ENCODE measurements at places on chromosomes 3 and 15.

- peak; percentile 79 for DNase-seq
These were observed 34.1 kb upstream of the ATG7 start for GRCh38 chr3:11238060-11238459.

GRCh38 chr15:40941068-40941527 lies 12.0 kb downstream of the DLL4 start:
- peak; percentile 9 for DNase-seq

GRCh38 chr3:188185717-188186251 lies 31.8 kb downstream of the LPP start:
- peak; percentile 62 for DNase-seq

DNA sequence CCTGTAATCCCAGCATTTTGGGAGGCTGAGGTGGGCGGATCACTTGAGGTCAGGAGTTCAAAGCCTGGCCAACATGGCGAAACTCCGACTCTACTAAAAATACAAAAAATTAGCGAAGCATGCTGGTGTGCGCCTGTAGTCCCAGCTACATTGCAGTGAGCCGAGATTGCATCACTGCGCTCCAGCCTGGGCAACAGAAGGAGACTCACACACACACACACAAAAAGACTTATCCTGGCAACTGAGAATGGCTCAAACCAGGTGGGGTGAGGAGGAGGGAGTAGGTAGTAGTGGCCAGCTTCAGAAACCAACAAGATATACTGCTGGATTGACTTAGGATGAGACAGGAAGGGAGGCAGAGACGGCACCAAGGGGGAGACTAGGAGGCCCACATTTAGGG lies 53.4 kb upstream of the APEH start:
- no peak for DNase-seq

DNA sequence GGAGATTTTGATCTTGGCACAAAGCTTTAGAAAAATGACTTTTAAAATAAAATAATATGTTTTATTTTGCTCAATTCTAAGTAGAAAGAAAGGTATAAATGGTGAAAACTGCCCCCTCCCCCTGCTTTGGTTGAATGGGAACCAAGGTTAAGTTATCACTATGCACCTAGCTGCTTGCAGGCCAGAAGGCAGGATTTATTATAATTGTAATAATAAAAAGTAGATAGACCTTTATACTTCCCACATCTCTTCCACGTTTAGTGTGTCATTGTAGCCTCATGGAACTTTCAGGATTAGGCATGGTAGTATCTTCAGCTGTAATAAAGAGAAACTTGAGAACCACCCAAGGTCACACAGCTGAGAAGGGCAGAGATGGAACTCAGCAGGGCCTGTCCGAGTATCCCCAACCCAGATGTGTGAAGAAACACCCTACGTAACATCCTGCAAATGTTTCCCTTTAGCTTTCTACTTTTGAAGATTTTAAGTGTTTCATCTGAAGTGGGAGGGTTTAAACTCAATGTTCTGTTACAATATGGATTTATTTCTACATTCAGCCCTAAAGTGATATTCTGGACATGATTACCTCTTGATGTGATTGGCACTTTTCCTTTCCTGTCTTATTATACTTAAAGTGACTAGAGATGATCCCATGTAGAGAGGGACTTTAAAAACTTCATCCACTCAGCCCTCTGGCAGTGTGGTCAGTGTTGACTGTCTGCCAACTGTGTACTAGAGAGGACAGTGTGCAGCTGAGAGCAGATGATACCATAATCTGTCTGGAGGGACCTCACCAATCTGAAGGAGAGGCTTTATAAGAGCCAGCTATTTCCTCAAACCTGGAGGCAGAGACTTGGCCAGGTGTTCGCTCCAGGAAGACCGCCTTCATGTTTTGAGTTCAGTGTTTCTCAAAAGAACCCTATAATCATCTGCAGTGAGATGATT lies 282.5 kb upstream of the TRIM42 start:
- DNase-seq: no peak

DNA sequence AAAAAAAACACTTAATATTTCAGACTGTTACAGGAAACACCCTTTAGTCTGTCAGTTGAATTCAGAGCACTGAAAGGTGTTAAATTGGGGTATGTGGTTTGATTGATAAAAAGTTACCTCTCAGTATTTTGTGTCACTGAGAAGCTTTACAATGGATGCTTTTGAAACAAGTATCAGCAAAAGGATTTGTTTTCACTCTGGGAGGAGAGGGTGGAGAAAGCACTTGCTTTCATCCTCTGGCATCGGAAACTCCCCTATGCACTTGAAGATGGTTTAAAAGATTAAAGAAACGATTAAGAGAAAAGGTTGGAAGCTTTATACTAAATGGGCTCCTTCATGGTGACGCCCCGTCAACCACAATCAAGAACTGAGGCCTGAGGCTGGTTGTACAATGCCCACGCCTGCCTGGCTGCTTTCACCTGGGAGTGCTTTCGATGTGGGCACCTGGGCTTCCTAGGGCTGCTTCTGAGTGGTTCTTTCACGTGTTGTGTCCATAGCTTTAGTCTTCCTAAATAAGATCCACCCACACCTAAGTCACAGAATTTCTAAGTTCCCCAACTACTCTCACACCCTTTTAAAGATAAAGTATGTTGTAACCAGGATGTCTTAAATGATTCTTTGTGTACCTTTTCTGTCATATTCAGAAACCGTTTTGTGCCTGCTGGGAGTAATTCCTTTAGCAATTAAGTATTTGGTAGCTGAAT lies 17.9 kb downstream of the TMEM43 start:
- no peak for DNase-seq

DNA sequence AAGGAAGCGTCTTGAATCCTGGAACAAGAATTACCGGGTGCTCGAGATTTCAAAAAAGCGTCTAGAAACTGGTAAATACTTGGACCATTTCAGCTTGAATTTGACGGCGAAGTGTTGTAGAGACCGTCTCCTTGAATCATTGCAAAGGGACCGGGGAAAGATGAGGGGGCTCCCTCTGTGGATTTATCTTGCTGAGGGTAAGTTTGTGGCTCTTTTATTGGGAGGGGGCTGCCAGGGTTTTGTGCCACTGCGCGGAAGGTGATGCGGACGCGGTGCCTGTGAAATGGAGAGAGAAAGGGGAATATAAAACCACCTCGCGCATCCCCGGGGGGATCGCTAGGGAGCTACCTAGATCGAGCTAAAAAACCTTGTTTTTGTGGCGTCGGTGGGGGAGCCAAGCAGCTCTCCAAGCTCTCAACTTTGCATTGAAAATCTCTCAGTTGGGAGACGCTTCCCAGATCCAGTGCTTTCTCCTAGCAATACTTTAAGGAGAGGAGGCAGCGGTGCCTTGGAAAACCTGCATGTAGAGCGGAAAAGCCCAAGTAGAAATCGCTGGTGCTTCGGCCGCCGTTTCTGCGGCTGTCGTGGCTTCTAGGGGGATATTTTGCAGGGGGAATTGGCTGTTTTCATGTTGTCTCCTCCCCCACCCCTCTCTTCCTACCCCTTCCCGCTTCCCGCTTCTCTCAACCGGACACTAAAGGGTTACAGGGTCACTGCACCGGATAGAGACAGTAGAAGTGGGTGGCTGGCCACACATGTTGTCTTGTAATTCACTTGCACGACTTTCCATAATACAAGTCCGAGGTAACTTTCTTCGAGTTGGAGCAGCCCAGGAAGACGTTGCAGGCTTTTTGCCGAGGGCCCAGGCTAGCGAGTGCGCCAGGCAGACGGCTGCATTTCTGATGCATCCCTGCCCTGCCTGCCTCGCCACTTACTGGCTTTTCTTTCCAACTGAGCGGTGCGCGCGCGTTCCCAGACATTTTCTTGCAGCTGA lies 187.6 kb downstream of the NLGN1 start:
- peak; percentile 84 for DNase-seq

GRCh38 chr15:72034351-72034750 lies 83.6 kb downstream of the MYO9A start:
- DNase-seq: no peak

DNA sequence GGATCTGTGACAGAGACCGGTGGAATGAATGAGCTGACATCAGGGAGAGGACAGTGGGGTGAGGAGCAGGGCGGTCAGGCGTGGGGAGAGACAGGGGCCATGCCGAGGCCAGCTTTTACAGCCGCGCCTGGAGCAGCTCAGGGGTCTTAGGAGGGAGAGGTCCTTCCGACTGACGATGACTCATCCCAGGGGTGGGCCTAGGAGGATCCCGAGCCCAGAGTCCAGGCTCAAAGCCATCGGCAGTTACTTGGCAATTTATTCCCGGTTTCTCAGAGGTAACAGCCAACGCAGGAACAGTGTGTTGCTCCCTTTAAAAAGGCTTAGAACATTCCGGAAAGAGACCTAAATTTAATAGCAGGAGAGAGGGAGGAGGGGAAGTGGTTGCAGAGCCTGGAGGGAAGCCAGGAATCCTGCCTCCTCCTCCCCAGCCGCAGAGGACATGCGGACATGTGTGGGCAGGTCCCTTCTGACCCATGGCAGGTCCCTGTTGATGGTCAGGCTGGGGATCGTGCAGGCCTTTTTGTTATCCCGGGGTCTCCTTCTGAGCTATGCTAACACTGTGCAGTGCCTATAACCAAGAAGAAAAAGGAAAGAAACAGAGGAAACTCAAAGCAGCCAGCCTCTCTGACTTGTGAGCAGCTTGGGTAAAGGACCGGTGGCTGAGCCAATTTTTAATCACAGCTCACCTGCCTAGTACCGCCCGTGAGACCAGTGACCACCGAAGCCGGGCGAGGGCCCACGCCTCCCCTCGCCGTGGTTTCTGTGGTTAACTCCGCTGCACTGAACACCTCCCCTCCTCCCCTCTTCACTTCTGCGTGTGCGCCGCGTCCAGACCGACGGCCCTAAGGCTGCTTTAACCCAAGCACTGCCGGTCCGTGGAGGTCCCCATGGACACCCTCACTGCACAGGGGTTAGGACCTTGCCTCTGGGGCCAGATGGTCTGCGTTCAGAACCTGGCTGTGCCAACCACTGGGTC lies 392.4 kb upstream of the PROK2 start:
- DNase-seq: peak; percentile 32

DNA sequence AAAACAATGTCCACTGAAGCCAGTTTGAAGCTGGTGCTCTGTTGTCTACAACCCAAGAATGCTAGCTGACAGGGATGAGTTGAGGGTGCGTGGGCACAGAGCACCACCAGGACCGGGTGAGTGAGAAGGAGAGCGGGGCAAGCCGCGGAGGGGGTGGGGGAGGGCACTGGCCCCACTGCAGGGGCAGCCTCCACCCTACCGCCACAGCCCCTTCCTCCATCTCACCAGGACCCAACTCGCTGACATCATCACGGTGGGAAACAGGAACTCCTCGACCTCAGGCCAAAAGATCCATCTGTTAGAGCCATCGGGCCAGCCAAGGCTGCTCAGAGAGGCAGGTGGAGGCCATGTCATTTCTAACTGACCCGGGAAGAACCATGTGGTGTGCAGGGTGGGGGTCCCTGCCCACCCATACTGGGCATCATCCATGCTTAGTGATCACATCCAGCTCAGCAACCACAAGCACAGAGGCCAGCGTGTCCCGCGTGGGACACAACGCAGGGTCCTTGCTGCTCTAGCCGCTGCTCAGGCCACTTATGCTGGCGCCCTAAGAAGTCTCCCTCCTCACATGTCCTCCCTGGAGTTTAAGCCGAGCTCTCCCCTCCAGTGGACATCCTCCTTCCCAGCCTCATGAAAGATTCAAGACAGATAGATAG lies 57.6 kb upstream of the GATA2 start:
- DNase-seq: no peak

- no peak for DNase-seq
These were observed 154.7 kb upstream of the TSPAN3 start for GRCh38 chr15:77225646-77226045.

- no peak for DNase-seq
These were observed 195.1 kb upstream of the SLC2A2 start for GRCh38 chr3:171221597-171221996.

DNA sequence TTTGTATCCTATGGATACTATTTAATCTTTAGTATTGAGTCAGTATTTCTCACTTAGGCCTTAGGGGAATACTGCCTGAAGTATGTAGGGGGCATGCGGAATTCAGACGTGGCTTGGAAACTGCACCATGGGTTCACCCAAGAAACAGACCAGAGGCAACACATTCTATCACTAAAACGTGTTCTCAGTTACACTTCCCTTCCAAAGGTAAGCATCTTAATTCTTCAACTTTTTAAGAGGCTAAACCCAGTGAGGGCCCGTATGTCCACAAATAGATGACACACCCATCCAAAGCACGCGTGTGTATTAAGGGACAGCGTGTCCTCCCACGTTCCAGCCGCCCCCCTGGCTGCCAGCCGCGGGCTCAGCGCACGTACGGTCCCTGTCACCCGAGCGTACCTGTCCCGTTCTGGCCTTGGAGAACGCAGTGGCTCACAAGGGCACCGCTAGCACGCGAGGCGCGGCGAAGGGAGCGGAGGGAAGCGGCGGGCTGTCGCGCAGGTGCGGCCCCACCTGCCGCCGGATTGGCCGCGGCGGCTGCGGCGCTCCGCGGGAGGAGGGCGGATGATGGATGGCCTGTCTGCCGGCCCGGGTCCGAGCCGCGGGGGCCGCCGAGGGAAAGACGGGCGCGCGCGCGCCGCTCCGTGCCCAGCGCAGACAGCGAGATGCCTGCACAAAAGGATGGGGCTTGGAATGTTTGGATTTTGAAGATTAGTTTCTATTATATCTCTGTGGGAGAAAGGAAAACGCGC lies 1003.9 kb upstream of the NR2F2 start:
- DNase-seq: peak; percentile 6

- no peak for DNase-seq
These were observed 26.4 kb downstream of the ASB7 start for GRCh38 chr15:100628746-100629145.

DNA sequence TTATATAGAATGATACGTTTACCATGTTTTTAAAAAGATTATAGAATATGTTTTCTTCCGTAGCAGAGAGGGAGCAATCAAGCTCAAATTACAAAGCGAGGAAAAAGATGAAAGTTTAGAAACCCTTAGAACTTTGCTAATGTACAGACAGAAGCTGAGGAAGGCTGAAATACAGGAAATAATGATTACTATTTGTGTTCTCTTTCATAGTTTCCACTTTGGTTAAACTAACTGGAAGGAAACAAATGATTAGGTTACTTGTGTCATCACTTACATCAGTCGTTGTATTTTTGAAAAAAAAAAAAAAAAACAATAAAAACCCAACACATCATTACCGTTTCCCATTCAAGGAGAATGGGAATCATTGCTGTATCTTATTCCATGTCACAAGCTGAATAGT lies 337.8 kb upstream of the CBLB start:
- no peak for DNase-seq

GRCh38 chr3:94612631-94613030 lies 549.8 kb downstream of the NSUN3 start:
- no peak for DNase-seq

- peak; percentile 74 for DNase-seq
These were observed 10.4 kb downstream of the SLITRK3 start for GRCh38 chr3:165185707-165186327.

GRCh38 chr3:185661772-185662171 lies 75.7 kb downstream of the SENP2 start:
- DNase-seq: no peak

GRCh38 chr3:116399701-116400226 lies 45.5 kb downstream of the LSAMP start:
- DNase-seq: no peak
